Ovary (tissue), 10 donors: ENCODE measurements at places on chromosomes 4 and X. TPM values are rescaled to one million over a fixed set of nuclear protein-coding genes. Genes with fewer than 3 reads are reported as not detected.

Gene DUSP21
- total RNA-seq, result not detected

Gene PRDM5
- total RNA-seq, result 47.3 TPM

Gene SLC6A14
- total RNA-seq, result not detected

Gene SCLT1
- total RNA-seq, result 15.3 TPM

Gene SEL1L3
- total RNA-seq, result 5.2 TPM

Gene VEGFD
- 1.7 TPM for total RNA-seq

Gene NDST4
- 1.9 TPM for total RNA-seq

Gene LONRF3
- total RNA-seq, result 7.8 TPM

Gene TMEM47
- total RNA-seq, result 21.0 TPM

Gene PPARGC1A
- 6.3 TPM for total RNA-seq

Gene CYTL1
- total RNA-seq, result 1.4 TPM

- H3K27me3 ChIP-seq, result no peaks in the 10 kb centered on the region
- no peaks in the 10 kb centered on the region for H3K4me1 ChIP-seq
- no peaks in the 10 kb centered on the region for H3K36me3 ChIP-seq
- H3K27ac ChIP-seq, result no peak overlapping the region
- H3K4me3 ChIP-seq, result no peak overlapping the region
Measured at GRCh38 chr4:176404621-176405020, 84.9 kb downstream of the SPCS3 start.

DNA sequence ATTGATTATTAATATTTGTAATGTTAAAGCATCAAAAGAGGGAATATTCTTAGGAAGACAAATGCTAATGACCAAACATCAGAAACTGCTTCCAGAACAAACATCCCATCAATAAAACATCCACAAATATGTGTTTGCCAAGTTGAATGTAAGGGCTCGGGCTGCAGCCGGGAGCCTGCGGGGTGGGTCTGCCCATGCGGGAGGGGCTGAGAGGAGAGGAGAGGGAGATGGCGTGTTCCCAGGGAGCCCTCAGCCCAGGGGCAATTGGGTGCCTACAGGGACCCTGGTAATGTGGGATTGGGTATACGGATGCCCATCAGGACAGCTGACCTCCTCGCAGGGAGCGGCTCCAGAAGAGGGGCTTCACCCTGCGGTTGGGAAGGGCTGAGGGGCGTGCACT, 38.4 kb upstream of the PSAPL1 start:
- no peak overlapping the region for H3K4me3 ChIP-seq
- no peak for DNase-seq
- H3K27ac ChIP-seq, result no peak overlapping the region
- H3K36me3 ChIP-seq, result no peaks in the 10 kb centered on the region

DNA sequence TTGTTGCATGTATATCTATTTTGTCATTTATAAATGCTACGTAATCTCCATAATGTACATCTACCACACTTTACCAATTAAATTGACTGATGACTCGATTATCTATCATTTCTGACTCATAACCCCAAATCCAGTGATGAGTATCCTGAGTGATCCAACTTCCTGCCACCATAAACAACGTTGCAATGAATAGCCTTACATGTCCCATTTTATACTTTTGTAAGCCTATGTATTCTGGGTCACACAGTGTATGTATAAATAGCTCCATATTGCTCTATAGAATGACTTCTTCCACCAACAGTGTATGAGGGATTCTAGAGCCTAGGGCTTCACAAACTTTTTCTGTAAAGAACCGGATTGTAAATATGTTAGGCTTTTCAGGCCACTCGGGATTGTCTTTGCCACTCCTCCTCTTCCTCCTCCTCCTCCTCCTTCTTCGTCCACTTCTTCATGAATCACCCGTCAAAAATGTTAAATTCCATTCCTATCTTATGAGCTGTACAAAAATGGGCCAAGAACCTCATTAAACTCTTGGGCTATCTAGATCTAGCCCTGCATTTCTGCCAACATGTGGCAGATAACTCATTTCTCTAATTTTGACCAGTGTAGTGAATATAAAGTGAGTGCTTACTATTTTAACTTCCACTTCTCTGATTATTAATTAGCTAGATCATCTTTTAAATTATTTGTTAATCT, 672.2 kb upstream of the AMOT start:
- H3K27me3 ChIP-seq, result no peaks in the 10 kb centered on the region
- H3K36me3 ChIP-seq, result no peaks in the 10 kb centered on the region
- H3K4me1 ChIP-seq, result no peaks in the 10 kb centered on the region

DNA sequence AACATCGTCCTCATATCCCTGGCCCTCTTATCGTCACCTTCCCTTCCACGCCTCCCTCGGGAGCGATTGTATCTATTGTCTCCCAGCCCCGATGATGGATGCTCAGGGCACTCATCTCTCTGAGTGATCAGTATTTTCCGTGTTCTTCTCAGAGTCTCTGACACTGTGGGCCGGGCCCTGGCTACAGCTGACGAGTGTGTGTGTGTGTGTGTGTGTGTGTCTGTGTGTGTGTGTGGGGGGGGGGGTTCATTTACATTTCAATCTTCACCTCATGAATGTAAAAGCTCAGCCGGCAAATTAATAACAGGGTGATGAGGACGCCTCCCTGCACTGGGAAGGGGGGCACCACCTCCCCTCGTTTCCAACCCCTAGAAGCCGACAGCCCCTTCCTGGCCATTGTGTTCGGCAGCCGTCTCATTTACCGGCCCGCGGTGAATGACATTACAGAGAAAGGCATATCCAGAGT, 159.5 kb downstream of the SHOX start:
- H3K4me1 ChIP-seq, result no peaks in the 10 kb centered on the region
- DNase-seq, result no peak

GRCh38 chr4:87087420-87087819, 133.0 kb downstream of the KLHL8 start:
- no peaks in the 10 kb centered on the region for H3K27me3 ChIP-seq
- H3K4me3 ChIP-seq, result no peak overlapping the region
- DNase-seq, result no peak
- peaks cover 4% of the 10 kb centered on the region for H3K4me1 ChIP-seq

GRCh38 chr4:125734504-125734903, 419.7 kb downstream of the FAT4 start:
- DNase-seq, result no peak
- no peaks in the 10 kb centered on the region for H3K36me3 ChIP-seq
- H3K27me3 ChIP-seq, result no peaks in the 10 kb centered on the region
- no peak overlapping the region for H3K4me3 ChIP-seq
- no peak overlapping the region for H3K27ac ChIP-seq

DNA sequence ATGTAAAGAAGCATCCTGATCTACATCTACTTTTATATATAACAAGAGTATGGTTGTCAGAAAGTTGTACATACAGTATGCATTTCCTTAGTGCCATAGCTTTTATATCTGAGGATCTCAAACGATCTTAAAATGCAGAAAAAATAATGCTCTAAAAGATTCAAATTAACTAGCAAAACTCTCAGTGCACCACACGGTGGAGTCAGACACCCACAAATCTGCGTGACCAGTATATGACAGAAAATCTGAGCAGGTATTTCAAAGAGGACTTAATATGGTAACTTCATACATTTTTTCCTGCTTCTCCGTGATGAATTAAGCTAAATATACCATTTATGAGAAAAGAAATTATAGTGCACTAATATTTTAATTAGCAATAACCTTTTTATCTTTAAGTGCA, 803.0 kb downstream of the DMD start:
- H3K4me1 ChIP-seq, result no peaks in the 10 kb centered on the region
- no peak overlapping the region for H3K27ac ChIP-seq
- no peak for DNase-seq

DNA sequence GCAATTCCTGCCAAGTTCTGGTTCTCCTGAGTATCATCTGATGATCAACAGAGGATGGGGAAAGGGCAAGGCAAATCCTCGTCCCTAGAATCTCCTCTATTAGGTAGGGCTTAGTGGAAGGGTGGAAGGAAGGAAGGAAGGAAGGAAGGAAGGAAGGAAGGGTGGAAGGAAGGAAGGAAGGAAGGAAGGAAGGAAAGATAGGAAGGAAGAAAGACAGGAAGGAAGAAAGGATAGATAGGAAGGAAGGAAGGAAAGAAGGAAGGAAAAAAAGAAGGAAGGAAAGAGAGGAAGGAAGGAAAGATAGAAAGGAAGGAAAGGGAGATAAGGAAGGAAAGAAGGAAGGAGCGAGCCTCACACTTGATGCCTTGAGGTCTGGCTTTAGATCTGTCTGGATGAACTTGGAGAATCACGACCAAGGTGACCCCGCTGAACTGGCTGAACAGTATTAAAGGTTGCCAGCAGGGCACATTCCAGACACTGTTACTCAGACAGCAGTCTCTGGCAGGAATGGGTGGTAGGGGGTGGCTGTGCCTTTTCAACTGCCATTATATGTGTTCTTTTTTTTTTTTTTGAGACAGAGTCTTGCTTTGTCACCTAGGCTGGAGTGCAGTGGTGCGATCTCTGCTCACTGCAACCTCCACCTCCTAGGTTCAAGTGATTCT, 57.1 kb downstream of the MAP7D2 start:
- H3K4me1 ChIP-seq, result no peaks in the 10 kb centered on the region
- H3K27ac ChIP-seq, result no peak overlapping the region
- H3K27me3 ChIP-seq, result no peaks in the 10 kb centered on the region
- no peaks in the 10 kb centered on the region for H3K36me3 ChIP-seq

DNA sequence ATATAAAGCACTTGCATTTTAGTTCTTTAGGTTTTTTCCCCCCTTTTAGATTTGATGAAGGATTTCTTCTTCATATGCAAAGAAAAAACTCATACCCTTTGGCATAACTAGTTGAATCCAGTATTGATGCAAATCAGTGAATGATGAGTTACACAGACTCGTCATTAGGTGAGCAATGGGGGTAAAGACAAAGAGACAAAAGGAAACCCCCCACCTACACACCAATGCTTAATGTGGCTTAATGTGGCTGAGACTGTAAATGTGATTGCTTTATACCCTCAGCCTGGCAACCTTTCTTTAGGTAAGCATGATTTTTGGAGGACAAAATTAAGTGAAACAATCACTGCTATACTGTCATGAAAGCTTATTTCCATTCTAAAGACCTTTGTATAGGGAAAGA, 39.5 kb downstream of the CD40LG start:
- no peak overlapping the region for H3K4me3 ChIP-seq
- H3K4me1 ChIP-seq, result no peaks in the 10 kb centered on the region
- H3K36me3 ChIP-seq, result no peaks in the 10 kb centered on the region
- DNase-seq, result no peak

DNA sequence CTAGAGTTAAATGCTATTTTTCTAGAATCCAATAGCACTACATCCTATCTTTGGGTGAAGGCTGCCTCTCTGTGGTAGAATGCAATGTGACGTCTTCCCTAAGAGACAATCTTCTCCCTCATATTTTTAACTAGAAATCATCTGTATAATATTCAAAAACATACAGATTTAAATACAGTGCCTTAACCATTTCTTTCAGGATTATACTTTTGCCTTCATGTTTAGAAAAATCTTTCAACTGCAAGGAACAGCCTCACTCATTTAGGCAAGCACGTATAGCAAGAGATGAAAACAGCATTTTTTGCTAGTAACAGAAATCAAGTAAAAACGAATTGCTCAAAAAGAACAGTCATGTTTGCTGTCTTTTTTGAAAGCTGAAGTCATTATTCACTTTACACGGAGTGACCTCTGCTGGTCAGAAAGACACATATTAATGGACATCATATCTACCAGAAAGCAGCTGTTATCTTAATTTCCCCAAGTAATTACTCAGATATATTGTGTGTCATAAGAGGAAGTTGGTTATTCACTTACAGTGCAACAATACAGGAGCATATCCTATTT, 422.3 kb downstream of the STPG2 start:
- H3K36me3 ChIP-seq, result no peaks in the 10 kb centered on the region
- H3K27ac ChIP-seq, result no peak overlapping the region
- no peak overlapping the region for H3K4me3 ChIP-seq

DNA sequence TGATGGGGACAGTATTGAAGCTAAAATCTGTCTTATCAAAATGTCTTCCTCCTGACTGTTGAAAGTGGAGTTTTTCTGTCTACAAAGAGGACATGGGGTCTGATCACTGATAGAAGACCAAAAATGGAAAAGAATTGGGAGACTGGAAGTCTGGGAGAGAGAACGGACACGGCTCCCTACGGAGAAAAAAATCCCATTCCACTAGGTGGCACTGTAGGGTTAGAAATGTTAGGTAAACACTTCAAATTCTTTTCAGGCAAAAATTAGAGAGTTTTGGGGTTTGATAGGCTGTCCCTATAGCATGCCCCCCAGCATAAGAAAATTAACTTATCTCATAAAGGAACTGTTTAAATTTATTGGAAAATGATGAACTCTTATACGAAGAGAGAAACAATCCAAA, 200.5 kb downstream of the FAM133A start:
- no peaks in the 10 kb centered on the region for H3K27me3 ChIP-seq
- H3K4me3 ChIP-seq, result no peak overlapping the region
- no peak overlapping the region for H3K27ac ChIP-seq

DNA sequence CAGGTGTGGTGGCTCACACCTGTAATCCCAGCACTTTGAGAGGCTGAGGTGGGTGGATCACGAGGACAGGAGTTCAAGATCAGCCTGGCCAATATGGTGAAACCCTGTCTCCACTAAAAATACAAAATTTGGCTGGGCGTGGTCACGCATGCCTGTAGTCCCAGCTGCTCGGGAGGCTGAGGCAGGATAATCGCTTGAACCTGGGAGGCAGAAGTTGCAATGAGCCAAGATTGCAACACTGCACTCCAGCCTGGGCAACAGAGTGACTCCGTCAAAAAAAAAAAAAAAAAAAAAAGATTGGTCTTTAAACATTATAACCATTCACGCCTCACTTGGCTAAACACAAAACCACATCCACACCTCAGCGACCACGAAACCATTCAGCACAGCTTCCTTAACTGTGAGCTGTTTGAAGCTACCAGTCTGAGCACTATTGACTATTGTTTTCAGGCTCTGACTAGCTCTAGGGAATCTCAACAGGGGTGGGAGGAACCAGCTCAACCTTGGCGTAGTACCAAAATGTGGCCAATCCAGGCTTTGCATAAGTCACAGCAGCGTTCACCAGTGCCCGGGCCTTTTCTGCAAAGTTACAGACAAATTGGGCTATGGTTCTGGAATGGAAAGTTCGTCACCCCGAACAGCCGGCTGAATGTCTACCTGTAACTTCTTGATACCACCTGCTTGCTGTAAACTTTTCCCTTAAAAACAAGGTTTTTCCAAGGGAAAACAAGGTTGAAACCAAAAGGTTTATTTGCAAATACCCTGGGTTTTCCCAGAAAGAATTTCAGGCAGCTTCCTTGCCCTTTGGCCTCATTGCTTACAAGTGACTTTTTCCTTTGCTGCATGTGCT, 73.6 kb upstream of the DHX15 start:
- H3K4me3 ChIP-seq, result no peak overlapping the region
- H3K27ac ChIP-seq, result no peak overlapping the region
- H3K27me3 ChIP-seq, result no peaks in the 10 kb centered on the region
- H3K4me1 ChIP-seq, result peaks cover 1% of the 10 kb centered on the region

GRCh38 chr4:76363556-76364290, 57.2 kb downstream of the STBD1 start:
- H3K36me3 ChIP-seq, result no peaks in the 10 kb centered on the region
- no peaks in the 10 kb centered on the region for H3K4me1 ChIP-seq
- no peak overlapping the region for H3K4me3 ChIP-seq
- no peak for DNase-seq

- no peak overlapping the region for H3K27ac ChIP-seq
- DNase-seq, result no peak
- H3K36me3 ChIP-seq, result no peaks in the 10 kb centered on the region
- no peaks in the 10 kb centered on the region for H3K27me3 ChIP-seq
- no peak overlapping the region for H3K4me3 ChIP-seq
Measured at GRCh38 chr4:156169011-156169410, 215.3 kb upstream of the CTSO start.
